ENCODE measurements at places on chromosomes 1 and 21. TPM values are rescaled to one million over a fixed set of nuclear protein-coding genes. Genes with fewer than 3 reads are reported as not detected.

The SORT1 gene
- 169 TPM for total RNA-seq

The LMOD1 gene
- total RNA-seq: 33.3 TPM

The CXADR gene
- total RNA-seq: 34.4 TPM

The PTGER3 gene
- 9.0 TPM for total RNA-seq

The TENT5C gene
- 22.2 TPM for total RNA-seq

The CHI3L2 gene
- total RNA-seq: 27.2 TPM

The DPT gene
- total RNA-seq: 2.6 TPM

The TRPM2 gene
- total RNA-seq: 11.5 TPM

The C1orf21 gene
- total RNA-seq: 18.3 TPM

The MCOLN3 gene
- 3.1 TPM for total RNA-seq

The NUCKS1 gene
- total RNA-seq: 182 TPM

The EVA1B gene
- 31.8 TPM for total RNA-seq
